A549 treated with GW870086 at 1 μM for 4 hours (cell line): ENCODE measurements at places on chromosomes 6 and 20. TPM values are rescaled to one million over a fixed set of nuclear protein-coding genes. Genes with fewer than 3 reads are reported as not detected.

Gene ADGRF5
- 0.17 TPM in 1 of 5 replicates, not detected in the others for total RNA-seq

Gene TAGAP
- not detected in 5 replicates for total RNA-seq

Gene ZNF391
- 0.21 to 0.32 TPM (median 0.25 TPM) in 5 replicates for total RNA-seq

Gene NHSL1
- 2.3 to 4.7 TPM (median 4.0 TPM) in 5 replicates for total RNA-seq

Gene PKHD1
- not detected in 5 replicates for total RNA-seq

Gene THBS2
- total RNA-seq = 0.02 to 0.08 TPM (median 0.03 TPM) in 3 of 5 replicates, not detected in the others

Gene TMEM200A
- 0.07 to 0.11 TPM (median 0.08 TPM) in 5 replicates for total RNA-seq

Gene LRRC1
- total RNA-seq = 4.7 to 6.3 TPM (median 5.8 TPM) in 5 replicates

Gene C6orf15
- not detected in 5 replicates for total RNA-seq

Gene OR12D3
- not detected in 5 replicates for total RNA-seq

Gene TGM2
- 316 to 478 TPM (median 426 TPM) in 5 replicates for total RNA-seq

Gene ACTR5
- total RNA-seq = 9.2 to 11.8 TPM (median 9.5 TPM) in 5 replicates

Gene GPR63
- total RNA-seq = 0.32 to 0.65 TPM (median 0.42 TPM) in 5 replicates

Gene ZNF831
- total RNA-seq = not detected in 5 replicates

Gene ZFP64
- 18.2 to 21.5 TPM (median 19.8 TPM) in 5 replicates for total RNA-seq

Gene FOXA2
- total RNA-seq = 12.4 to 19.1 TPM (median 17.8 TPM) in 5 replicates

Gene RBBP8NL
- 0.25 to 0.80 TPM (median 0.66 TPM) in 5 replicates for total RNA-seq

Gene RSPH4A
- total RNA-seq = 0.19 to 0.27 TPM (median 0.24 TPM) in 5 replicates

Gene ZNF133
- total RNA-seq = 9.5 to 13.5 TPM (median 12.7 TPM) in 5 replicates

Gene DNAH8
- not detected in 5 replicates for total RNA-seq

Gene TMEM151B
- 0.06 to 0.08 TPM (median 0.07 TPM) in 4 of 5 replicates, not detected in the other for total RNA-seq
